ENCODE measurements at places on chromosomes 2 and 18.

GRCh38 chr2:222358876-222359275 lies 60.1 kb upstream of the PAX3 start:
- H3K4me1 ChIP-seq, result no peaks in the 10 kb centered on the region
- no peaks in the 10 kb centered on the region for H3K36me3 ChIP-seq
- no peak overlapping the region for H3K27ac ChIP-seq
- H3K27me3 ChIP-seq, result no peaks in the 10 kb centered on the region
- H3K4me3 ChIP-seq, result no peak overlapping the region
- DNase-seq, result peak; percentile 33

DNA sequence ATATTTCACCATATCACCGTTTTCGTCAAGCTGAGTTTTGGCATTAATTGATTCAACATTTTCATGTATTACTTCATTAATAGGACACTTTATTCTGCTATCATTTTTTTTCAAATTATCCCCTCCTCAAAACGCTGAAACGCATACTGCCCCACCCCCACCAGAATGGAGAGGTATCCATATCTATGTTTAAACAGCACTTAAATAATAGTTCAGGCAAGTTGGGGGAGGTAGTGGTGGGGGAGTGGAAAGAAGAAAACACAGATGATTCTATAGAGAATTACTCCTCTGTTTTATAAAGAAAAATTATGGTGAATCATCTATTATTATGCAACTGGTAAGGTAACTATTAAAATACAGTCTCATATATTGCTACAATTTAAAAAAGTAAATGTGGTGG lies 314.4 kb upstream of the ZEB2 start:
- H3K4me1 ChIP-seq, result peaks cover 4% of the 10 kb centered on the region
- no peak overlapping the region for H3K4me3 ChIP-seq
- no peak for DNase-seq
- H3K27me3 ChIP-seq, result no peaks in the 10 kb centered on the region
- no peak overlapping the region for H3K27ac ChIP-seq
- no peaks in the 10 kb centered on the region for H3K36me3 ChIP-seq

DNA sequence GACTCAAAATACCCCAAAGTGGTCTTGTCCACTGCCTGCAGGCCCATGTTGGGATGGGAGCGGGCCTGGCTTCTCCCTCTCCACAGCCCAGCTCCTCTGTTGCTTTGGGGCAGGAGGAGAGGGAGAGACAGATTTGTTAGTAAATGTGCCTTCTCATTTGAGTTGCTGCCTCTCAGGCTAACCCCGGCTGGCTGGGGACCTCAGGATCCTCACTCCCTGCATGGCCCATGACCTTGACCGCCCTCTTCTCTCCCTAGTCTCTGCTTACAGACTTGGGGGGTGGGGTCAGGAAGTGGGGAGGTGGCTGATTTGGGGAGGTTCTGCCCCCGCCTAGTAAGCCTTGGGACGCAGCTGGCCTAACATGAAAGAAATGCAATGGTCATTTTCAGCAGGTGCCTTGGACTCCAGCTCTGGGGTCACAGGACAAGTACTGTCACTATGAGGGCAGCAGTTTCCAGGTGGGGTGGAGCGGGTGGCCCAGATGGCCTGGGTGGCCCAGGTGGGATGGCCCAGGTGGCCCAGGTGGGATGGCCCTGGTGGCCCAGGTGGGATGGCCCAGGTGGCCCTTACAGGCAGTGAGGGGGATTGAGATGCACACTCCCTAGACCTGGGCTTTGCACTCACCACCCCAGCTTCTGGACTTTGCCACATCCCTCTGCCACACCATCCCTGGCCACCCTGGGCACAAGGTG lies 24.1 kb downstream of the HJURP start:
- H3K27ac ChIP-seq, result no peak overlapping the region
- peak; percentile 60 for DNase-seq
- H3K4me1 ChIP-seq, result no peaks in the 10 kb centered on the region
- H3K27me3 ChIP-seq, result no peaks in the 10 kb centered on the region

DNA sequence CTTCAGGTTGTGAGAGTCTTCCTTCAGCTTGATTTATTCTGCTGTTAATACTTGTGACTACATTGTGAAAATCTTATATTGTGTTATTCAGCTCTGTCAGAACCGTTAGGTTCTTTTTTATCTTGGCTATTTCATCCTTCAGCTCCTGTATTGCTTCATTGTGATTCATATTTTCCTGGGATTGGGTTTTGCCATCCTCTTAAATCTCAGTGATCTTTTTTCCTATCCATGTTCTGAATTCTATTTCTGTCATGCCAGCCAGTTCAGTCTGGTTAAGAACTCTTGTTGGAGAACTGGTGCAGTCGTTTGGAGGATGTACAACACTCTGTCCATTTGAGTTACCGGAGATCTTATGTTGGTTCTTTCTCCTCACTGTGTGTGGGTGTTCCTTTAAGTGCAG lies 19.1 kb downstream of the MSTN start:
- H3K27me3 ChIP-seq, result no peaks in the 10 kb centered on the region
- no peak for DNase-seq
- H3K27ac ChIP-seq, result no peak overlapping the region
- no peaks in the 10 kb centered on the region for H3K36me3 ChIP-seq
- H3K4me1 ChIP-seq, result no peaks in the 10 kb centered on the region
- no peak overlapping the region for H3K4me3 ChIP-seq

DNA sequence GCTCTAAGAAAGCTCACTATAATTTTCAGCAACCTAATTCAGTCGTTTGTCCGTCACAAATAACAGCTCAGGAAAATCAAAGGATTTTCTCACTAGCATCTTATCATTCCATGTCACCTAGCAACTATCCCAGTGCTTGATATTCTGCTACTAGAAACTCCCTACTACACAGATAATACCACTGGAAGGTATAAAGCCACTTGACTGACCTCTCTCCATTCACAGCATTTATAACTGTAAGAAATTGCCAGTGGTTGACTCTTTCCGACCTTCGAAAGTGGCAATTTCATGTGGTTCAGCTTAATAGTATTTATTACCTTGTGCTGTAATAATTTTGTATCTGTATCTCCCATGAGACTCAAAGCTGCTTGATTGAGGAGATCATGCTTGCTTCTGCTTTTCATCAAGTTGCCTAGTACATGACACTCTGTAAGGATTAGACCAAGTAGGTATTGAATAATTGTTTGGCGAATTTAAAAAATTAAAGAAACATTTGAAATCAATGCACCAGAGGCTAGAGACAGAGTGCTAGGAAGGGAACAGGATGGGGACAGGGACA lies 79.6 kb upstream of the TACR1 start:
- no peak overlapping the region for H3K27ac ChIP-seq
- H3K27me3 ChIP-seq, result no peaks in the 10 kb centered on the region
- no peaks in the 10 kb centered on the region for H3K4me1 ChIP-seq
- no peaks in the 10 kb centered on the region for H3K36me3 ChIP-seq

GRCh38 chr2:111662771-111663470 lies 221.1 kb downstream of the ANAPC1 start:
- H3K4me3 ChIP-seq, result no peak overlapping the region
- no peaks in the 10 kb centered on the region for H3K36me3 ChIP-seq
- H3K27me3 ChIP-seq, result no peaks in the 10 kb centered on the region
- H3K27ac ChIP-seq, result no peak overlapping the region

GRCh38 chr2:25349397-25349796 lies 7.7 kb upstream of the DNMT3A start:
- no peak overlapping the region for H3K4me3 ChIP-seq
- no peaks in the 10 kb centered on the region for H3K4me1 ChIP-seq
- no peaks in the 10 kb centered on the region for H3K27me3 ChIP-seq
- no peak for DNase-seq
- H3K36me3 ChIP-seq, result no peaks in the 10 kb centered on the region

DNA sequence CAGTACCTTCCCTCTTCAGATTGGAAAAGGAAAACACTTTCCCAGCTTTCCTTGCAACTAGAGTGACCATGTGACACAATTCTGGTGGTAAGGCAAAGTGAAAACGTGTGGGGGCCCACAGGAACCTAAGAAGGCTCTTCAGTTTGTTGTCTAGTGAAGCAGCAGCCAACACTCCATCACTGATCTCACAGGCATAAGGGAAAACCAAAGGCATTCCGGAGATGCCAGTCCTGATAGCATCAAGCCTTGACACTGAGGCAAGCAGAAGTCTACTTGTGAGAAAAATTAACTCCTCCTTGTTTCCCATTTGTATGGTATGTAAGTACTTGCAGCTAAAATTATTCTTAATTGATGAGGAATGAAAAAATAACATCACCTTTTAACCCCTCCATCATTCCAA lies 88.3 kb downstream of the ETAA1 start:
- no peak overlapping the region for H3K27ac ChIP-seq
- no peak for DNase-seq
- no peaks in the 10 kb centered on the region for H3K36me3 ChIP-seq
- H3K4me1 ChIP-seq, result no peaks in the 10 kb centered on the region

DNA sequence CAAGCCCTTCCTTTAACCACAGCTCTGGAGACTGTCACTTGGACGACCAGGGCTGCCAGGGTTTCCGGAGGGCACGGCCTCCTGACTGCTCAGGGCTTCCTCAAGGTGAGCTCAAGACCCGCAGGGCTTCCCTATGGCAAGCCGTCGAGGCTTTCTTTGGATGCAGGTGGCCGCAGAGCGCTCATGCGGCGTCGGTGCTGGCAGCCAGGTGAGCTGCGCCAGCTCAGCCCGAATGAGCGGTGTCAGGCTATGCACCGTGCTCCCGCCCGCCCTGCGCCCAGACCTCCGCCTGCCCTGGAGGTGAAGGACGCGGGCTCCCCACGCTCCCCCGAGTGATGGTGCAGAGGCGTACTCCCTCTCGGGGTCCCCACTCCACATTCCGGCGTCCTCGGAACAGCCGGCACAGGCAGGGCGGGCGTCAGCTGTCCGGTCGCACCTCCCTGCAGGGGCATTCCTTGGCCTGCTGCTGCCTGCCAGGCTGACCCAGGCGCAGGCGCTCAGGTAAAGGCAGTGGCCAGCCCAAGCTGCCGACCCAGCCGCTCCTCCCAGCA lies 20.8 kb upstream of the TUBB6 start:
- H3K4me3 ChIP-seq, result peak overlapping the region; percentile 49
- H3K27me3 ChIP-seq, result no peaks in the 10 kb centered on the region
- H3K4me1 ChIP-seq, result peaks cover 20% of the 10 kb centered on the region
- peak overlapping the region; percentile 82 for H3K27ac ChIP-seq

DNA sequence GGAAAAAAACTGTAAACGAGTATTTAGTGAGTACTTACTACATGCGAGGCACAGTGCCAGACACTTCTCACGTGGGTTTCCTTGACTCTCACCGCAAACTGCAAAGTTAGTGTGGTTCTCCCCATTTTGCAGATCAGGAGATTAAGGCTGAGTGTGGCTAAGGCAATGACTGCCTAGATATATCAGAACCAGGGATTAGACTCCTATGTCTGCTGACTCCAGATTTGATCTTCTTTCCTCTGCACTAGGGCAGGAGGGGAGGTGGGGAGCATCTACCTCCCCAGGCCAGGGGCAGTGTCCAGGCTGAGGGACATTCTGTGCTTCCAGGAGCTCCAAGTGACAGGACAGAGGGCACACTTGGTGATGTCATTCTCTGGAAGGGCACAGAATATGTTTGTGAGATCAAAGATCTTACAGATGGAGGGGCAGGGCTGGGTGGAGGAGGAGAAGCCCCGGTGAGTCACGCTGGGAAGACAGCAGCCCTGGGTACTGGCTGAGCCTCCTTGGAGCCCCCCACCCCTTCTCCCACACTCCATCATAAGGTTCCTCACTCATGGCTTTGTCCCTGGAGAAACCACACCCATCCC lies 92.4 kb downstream of the RHOB start:
- DNase-seq, result no peak
- no peak overlapping the region for H3K27ac ChIP-seq
- no peaks in the 10 kb centered on the region for H3K36me3 ChIP-seq

DNA sequence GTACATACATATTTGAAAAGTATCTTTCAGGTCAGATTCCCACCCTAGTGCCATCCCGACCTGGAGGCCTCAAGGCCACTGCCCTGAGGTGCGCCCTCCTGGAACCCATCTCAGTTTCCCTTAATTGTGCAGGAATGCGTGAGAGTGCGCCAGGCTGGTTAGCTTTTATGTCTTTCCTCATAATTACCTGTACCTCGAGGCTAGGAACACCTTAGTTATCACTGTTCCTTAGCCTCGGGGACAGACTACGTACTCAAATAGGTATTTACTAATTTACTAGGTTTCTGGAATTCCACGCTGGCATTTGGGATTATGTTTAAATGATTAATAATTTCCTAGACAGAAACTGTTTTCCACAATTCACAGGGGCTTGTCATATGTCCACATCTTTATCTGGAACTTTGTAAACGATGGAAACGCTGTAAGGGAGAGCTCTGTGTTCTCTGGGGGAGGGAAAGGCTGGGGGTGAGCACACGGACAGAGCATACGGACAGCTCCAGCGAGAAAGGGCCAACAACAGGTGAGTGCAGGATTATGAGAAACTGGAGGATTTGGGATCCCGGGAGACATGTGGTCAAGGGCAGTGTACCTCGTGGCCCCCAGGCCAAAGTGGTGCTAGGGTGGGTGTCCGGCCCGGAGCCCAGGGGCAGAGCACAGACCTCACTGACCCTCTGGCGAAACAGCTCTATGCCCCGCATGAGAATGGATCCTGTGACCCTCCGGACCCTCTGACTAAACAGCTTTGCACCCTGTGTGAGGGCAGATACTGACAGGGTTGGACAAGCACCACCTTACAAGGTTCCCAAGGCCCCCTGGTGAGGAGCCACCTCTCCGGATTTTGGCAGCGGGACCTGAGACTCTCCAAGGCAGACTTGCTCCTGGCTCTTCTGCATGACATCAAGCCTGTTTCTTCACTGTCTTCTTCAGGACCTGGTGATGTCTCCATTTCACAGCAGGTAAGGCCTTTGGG lies 102.0 kb upstream of the PXDN start:
- H3K4me3 ChIP-seq, result no peak overlapping the region
- no peak overlapping the region for H3K27ac ChIP-seq
- H3K4me1 ChIP-seq, result no peaks in the 10 kb centered on the region
- peak; percentile 11 for DNase-seq

DNA sequence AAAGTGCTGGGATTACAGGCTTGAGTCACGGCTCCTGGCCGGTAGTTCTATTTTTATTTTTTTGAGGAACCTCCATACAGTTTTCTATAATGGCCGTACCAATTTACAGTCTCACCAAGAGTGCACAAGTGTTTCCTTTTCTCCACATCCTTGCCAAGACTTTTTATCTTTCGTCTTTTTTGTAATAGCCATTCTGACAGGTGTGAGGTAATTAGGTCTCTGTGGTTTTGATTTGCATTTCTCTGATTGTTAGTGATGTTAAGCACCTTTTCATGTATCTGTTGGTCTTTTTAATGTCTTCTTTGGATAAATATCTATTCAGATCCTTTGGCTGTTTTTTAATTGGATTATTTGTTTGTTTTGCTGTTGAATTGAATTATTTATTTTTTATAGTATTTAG lies 9.3 kb downstream of the ARMC9 start:
- no peak for DNase-seq
- no peak overlapping the region for H3K27ac ChIP-seq
- H3K36me3 ChIP-seq, result peaks cover 12% of the 10 kb centered on the region
- no peak overlapping the region for H3K4me3 ChIP-seq
- H3K27me3 ChIP-seq, result no peaks in the 10 kb centered on the region

Measured in tibial artery (tissue), 4 donors.